ENCODE measurements at places on chromosomes 3 and 15.
A peak's percentile ranks its signal among the peaks of the same experiment; 100 is the strongest.

- peak; percentile 43 for DNase-seq
Measured at GRCh38 chr3:132343018-132343612, 25.9 kb downstream of the ACP3 start.

DNA sequence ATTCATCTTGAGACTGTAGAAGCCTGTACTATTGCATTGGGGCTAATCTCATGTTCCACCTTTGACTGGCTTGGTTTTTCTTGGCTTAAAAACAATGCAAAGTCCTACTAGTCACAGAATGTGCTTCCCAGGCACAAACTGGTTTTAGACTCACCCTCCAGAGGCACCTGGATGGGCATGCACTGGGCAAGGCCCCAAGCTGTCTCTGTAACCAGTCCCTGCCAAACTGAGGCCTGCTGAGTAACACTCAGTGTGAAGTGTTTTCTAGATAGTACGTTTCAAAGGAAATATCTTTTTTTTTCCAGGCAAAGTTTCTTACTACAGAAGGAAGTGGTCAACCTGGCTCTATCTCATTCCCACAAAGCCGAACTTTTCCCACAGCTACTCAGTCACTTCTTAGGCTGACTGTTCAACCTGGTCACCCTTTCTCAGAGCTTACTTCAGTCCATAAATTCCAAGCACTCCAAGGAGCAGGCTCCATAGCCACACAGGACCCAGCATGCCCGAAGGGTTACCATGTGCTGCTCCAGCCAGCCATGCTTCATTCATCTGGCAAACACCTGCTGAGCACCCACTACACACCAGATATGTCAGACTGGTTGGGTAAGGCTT, 57.4 kb downstream of the NPTN start:
- no peak for DNase-seq

GRCh38 chr15:77525400-77525811, 104.7 kb downstream of the HMG20A start:
- no peak for DNase-seq

GRCh38 chr3:143000528-143000927, 842 bp upstream of the U2SURP start:
- DNase-seq: no peak

GRCh38 chr3:34056181-34056910, 257.9 kb downstream of the PDCD6IP start:
- no peak for DNase-seq

- no peak for DNase-seq
Measured at GRCh38 chr3:39185326-39185958, 7.0 kb downstream of the XIRP1 start.

- no peak for DNase-seq
Measured at GRCh38 chr3:153756816-153757215, 364.4 kb upstream of the ARHGEF26 start.

DNA sequence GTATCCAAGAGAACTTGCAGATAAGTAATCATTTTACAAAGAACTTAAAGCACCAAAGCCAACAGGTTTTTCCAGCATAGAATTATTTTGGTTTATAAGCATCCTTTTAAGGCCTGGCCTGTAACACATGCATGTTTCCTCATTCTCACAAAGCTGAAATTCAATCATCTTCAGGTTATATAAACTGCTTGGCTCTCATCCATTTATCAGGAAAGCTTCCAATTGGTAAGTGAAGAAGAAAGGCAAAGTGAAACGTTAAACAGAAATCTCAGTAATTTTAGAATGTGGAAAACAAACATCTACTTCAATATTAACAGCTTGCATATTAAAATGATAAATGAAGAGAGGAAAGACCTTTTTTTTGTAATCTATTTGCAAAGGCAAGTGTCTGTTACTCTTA, 1.6 kb downstream of the SERP1 start:
- no peak for DNase-seq

DNA sequence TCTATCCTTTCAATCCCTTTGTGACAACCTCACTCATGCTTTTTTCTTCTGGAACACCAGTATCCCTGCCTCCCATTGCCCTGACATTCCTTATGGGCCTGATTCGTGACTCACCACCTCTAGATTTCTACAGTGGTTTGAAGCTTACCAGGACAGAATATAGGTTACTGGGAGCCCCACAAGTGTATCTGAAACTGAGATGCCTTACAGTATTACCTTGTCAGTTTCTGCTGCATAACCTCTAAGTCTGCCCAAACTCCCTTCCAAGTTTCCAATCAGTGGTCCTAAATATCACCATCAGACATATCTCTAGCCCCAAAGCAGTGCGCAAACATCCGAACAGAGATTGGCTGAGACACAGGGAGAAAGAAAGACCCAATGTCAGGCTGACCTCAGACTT, 5.6 kb downstream of the CPB1 start:
- DNase-seq: no peak

- no peak for DNase-seq
Measured at GRCh38 chr15:98017150-98017964, 56.9 kb downstream of the ARRDC4 start.

GRCh38 chr3:52076896-52077780, 20.8 kb upstream of the DUSP7 start:
- DNase-seq: no peak

DNA sequence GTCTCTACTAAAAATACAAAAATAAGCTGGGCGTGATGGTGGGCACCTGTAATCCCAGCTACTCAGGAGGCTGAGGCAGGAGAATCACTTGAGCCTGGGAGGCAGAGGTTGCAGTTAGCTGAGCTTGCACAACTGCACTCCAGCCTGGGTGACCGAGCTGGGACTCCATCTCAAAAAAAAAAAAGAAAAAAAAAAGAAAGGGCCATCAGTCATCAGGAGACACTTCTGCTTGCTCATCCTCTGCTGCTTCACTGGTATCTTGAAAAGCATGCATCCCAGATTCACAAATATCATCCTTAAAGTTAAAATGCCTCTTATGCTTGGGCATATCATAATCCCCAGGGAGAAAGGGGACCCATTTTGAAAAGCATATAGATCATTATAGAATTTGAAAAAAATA, 176.6 kb upstream of the NR2F2 start:
- DNase-seq: no peak

DNA sequence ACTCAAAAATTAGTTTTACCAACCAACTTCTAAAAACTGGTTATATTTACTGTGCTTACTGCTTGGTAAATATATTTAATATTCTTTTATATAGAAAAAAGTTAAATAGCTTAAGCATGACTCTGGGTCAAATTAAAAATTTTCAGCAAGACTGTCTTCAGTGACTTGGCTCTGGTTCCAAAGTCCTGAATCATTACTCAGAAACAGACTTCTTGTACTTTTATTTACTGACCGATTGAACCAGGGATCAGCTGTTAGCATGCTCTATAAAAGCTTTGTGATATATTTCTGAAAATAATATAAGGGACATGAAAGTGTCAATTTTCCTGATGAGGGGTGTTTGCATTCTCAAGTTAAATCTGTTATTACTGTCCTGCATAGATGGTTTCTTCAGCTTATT, 164.3 kb downstream of the MCTP2 start:
- DNase-seq: no peak

DNA sequence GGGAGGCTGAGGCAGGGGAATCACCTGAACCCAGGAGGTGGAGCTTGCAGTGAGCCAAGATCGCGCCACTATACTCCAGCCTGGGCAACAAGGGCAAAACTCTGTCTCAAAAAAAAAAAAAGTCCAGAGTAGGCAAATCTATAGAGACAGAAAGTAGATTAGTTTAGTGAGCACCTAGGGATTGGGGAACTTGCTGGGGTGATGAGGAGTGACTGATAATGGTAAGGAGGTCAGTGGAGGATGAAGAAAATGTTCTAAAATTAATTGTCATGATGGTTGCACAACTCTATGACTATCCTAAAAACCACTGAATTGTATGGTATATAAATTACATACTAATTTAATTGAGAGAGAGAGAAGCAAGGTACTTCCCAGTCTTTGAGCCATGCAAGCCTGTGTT, 27.8 kb upstream of the LYZL4 start:
- no peak for DNase-seq

DNA sequence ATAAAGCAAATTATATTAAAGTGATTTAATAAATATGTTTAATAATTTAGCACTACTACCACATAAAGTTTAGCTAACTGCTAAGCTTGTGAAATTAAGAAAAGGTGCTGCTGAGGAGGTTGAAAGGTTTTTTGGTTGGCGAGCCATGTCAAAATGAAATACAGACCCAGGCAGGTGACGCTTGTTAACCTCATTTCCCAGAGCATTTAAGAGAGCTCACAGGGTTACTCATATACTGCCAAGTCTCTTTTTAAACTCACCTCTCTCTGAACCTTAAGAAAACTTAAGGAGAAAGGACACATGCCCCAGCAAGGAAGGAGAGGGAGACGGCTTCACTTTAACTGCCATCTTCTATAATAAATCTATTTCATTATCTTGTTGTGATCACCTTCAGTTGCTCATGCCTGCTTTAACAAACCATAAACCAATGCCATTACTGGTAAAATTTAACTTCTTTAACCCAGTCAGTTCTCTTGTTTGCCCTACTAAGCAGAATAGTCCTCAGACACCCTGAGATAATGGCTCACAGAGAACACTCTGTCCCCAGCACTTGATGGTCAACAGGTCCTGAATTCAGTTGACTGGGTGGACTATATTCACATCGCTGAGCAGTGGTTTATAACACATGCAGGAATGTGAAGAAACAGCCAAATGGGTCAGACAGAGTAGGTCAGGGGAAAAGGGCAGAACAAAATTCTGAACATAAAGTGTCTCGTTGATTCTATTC, 540.1 kb downstream of the UNC13C start:
- DNase-seq: no peak

DNA sequence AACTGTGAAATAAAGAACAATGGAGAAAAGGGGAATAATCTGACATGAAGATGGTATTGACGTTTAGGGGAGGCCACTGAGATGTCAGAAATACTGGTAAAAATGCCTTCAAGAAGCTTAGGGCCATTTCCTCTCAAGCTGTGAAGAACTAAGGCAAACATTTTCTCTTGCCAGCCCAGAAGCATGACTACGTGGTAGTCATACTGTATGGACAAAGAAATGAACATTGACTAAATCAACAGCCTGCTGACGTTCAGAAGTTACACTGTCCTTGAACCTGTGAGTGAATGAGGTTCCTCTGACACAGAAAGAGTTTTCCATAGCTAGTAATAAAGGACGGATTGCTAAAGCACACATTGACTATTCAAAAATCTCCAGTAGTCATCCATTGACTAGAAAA, 121.0 kb downstream of the P3H2 start:
- DNase-seq: no peak

DNA sequence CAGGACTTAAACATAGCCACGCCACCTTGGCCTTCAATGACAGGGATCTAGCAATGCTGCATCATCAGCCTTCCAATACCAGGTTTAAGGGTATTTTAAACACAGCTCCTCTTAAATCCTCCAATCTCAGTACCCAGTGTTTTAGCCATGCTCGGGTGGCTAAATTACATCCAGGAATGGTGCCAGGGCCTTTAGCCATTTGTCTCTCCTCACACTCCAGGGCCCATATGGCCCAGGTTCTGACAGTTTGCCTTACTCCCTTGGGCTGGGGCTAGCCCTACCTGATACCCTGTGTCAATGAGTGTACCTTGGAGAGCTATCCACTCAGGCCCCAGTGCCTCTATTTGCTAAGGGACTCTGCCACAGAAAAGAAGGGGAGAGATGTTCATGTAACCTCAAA, 29.4 kb downstream of the ZNF589 start:
- no peak for DNase-seq

- no peak for DNase-seq
Measured at GRCh38 chr3:118400886-118401285, 633.8 kb downstream of the IGSF11 start.

- no peak for DNase-seq
Measured at GRCh38 chr3:147851062-147851461, 441.9 kb downstream of the ZIC1 start.

DNA sequence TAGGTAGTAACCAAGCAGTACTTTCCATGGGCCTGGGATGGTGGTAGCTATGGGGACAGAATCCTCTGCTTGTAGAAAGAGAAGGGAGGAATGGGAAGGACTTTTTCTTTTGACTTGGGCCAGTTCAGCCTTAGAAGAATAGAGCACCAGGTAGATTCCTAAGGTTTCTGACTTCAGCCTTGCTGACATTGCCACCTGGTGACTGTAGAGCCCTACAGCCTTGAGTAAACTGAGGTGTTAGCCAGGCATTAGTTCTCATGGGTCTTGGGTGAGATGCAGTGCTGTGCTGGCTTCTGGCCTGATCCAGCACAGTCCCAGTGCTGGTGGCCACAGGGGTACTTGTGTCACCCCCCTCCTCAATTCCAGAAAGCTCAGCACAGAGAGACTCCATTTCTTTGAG, 171.1 kb downstream of the ZBBX start:
- DNase-seq: no peak

- no peak for DNase-seq
Measured at GRCh38 chr15:73455876-73456275, 12.9 kb downstream of the REC114 start.

- DNase-seq: no peak
Measured at GRCh38 chr3:160774172-160774571, 18.1 kb downstream of the PPM1L start.

- no peak for DNase-seq
Measured at GRCh38 chr15:93488296-93488713, 399.3 kb upstream of the RGMA start.

DNA sequence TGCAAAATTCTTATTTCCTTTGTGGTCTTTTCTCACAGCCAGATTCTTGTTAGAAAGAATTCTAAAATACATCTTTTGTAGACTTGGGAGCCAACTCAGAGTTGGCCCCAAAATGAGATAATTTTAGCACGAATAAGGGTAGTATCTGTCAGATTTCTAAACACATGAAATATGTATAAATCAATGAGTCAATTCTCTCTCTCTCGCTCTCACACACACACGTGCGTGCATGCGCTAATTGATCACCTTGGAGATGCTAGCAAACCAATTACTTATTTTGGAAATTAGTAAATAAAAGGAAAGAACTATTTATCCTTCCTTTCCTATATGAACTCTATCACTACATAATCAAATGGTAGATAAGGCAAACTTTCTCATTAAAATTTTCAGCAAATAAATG, 32.9 kb upstream of the PIK3R4 start:
- DNase-seq: no peak

DNA sequence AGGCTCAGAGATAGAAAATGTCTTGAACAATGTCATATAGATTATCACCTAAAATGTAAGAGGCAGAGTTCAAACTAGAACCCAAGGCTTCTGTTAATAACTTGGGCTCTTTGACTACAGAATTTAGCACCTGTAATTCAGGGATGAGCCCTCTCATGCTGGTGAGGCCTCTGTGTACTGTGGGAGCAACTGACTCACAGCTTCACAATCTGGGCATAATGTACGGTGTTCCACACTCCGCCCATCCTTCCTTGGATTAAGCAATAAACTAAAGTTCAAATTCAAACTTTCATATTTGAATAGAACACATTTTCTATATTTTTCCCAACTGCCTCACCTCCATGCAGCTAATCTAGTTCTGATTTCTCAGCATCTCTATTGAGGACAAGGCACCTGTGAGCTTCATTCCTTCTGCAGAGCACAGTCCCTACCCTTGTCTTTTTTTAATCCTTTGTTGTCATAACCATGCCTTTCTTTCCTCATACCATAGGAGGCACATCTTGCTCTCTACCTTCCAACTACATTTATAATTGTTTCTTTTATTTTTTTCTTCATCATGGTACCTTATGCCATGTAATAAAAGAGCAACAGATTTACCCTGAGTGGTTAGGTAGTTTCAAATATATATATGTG, 392.1 kb downstream of the NLGN1 start:
- DNase-seq: no peak

GRCh38 chr3:23805210-23805632, 534 bp upstream of the UBE2E1 start:
- no peak for DNase-seq
